ENCODE measurements at places on chromosomes 4 and X.

DNA sequence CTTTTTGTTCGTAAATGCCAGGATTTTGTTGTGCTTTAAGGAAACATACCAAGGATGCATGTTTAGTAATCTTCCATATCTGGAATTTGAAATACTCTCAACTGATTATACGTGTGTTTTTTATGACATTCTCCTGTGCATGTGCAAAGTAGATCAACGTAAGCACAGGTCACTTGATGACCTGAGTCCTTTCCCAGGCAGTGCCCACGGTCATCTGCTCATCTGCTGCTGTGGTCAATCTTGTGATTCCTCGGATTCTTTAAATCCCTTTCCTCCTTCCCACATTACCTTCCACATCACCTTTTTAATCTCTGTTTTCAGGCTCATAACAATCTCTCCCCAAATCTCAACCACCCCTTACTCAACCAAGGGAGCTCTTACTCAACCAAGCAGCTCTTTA is 104.1 kb downstream of the RASL11B start:
- no peak for DNase-seq

GRCh38 chrX:136067966-136068365 is 79.4 kb upstream of the FHL1 start:
- DNase-seq, result no peak

- peak; percentile 25 for DNase-seq
Observed at GRCh38 chrX:136162827-136163570, 15.7 kb downstream of the FHL1 start.

DNA sequence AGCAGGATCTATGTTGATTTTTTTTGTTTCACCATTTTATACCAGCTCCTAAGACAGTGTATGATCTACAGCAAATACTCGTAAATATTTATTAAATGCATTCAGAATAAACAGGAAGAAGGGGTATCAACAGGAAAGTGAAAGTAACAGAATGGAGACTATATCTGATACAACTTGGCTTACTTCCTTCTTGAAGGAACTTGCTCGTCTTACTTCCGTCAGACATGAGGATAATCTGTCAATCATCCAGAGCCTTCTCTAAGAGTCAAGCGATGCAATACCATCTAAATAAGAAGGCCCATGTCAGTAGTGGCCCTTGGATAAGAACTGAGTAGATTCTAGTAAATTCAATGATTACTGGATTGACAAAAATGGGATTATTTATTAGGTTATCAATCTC is 84.2 kb downstream of the CAMK2D start:
- no peak for DNase-seq

- DNase-seq, result no peak
Observed at GRCh38 chr4:122481766-122482405, 25.4 kb upstream of the IL2 start.

GRCh38 chrX:154308108-154308946 is 12.7 kb downstream of the TKTL1 start:
- peak; percentile 69 for DNase-seq

GRCh38 chr4:129358571-129358970 is 262.6 kb downstream of the C4orf33 start:
- DNase-seq, result no peak

Data from mucosa of gallbladder (tissue), 1 donor.